ENCODE measurements at places on chromosomes 12 and 14.
A peak's percentile ranks its signal among the peaks of the same experiment; 100 is the strongest.

GRCh38 chr12:15789220-15790171, at the start of gene EPS8:
TSS of gene EPS8 (minus strand) at chr12:15789388. CDS start at chr12:15682951, 106,437 bp downstream.
- DNase-seq: peak; percentile 93

- peak; percentile 89 for DNase-seq
Measured at GRCh38 chr12:24948757-24949722, at the start of gene BCAT1. TSS of gene BCAT1 (minus strand) at chr12:24949101. CDS start at chr12:24948932, 169 bp downstream.

DNA sequence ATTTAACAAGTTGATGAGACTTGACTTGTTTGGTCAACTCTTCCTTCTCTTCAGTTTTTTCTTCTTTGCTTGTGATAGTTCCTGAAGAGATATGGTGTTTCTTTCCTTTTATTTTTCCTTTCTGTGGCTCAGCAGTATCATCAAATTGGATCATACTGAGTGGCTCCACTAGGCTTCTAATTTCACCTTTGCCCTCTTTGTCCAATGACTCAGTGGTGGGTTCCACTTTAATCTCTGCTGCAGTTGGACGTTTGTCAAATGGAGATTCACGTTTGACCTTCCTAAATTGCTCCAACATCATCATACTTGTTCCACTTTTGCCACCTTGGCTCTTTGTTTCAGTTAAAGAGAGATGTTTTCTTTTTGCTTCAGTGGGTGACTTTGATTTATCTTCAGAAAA, 41.5 kb downstream of the FAM186A start:
- DNase-seq: no peak

- DNase-seq: no peak
Measured at GRCh38 chr12:116207274-116207673, 70.2 kb downstream of the MED13L start.

GRCh38 chr12:28793581-28794151, 355.4 kb upstream of the FAR2 start:
- DNase-seq: no peak

- peak; percentile 35 for DNase-seq
Measured at GRCh38 chr14:101498526-101498860, 62.8 kb upstream of the DIO3 start.

DNA sequence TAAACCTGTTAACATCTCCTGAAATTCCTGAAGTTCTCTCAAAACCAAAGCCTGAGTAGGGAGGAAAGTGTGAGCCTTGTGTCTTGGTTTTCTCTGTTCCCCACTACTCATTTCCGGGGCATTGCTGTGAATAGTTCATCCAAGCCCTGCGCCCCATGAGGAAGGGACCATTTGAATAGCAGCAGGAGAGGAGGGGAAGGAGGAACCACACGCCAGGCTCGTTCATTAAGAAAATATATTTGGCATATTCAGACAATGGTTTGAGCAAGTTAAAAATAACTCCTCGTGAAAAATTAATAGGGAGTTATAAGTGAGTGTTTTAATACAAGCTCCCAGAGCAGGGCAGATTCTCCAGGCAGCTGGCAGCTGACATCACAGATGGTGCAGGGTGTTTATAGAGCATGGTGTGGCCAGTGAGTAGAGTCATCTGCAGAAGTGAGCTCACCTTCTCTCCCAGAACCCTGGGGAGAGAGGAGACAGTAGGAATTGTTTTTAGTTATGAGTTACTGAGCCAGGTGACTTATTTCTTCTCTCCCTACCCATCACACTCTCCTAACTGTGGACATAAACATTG, 29.5 kb upstream of the CISTR start:
- no peak for DNase-seq

- no peak for DNase-seq
Measured at GRCh38 chr12:5573390-5573789, 141.5 kb downstream of the NTF3 start.

GRCh38 chr12:31037931-31038330, 35.7 kb upstream of the DDX11 start:
- no peak for DNase-seq

DNA sequence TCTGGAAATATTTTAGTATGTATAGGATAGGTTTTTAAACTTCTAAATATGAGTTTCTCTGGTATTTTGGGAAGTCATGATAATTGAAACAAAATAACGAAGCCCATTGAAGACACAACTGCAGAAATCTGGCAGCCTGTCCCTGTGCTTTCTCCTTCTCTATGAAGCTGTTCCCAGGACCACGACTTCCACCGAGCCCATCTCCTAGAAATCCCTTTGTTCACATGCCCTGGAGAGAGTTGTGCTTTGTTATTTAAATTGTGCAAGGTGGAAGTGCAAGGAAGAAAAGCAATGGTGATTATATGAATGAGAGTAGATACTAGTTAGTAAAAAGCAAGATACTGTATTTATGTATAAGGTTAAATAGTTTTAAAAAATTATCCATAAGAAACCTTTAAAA, 32.2 kb downstream of the STK38L start:
- DNase-seq: no peak

DNA sequence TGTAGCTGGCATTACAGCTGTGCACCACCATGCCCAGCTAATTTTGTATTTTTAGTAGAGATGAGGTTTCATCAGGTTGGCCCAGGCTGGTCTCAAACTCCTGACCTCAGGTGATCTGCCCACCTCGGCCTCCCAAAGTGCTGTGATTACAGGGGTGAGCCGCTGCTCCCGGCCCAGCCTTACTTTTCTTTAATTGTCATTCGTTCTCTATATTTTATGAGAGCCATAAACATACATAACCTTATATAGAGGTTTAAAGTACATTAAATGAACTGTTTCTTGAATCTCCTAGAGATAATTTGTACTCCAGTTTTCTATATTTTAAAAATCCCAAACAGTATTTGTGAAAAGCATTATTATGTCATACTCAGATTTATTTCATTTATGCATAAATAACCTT, 98.6 kb downstream of the SYNE2 start:
- no peak for DNase-seq

DNA sequence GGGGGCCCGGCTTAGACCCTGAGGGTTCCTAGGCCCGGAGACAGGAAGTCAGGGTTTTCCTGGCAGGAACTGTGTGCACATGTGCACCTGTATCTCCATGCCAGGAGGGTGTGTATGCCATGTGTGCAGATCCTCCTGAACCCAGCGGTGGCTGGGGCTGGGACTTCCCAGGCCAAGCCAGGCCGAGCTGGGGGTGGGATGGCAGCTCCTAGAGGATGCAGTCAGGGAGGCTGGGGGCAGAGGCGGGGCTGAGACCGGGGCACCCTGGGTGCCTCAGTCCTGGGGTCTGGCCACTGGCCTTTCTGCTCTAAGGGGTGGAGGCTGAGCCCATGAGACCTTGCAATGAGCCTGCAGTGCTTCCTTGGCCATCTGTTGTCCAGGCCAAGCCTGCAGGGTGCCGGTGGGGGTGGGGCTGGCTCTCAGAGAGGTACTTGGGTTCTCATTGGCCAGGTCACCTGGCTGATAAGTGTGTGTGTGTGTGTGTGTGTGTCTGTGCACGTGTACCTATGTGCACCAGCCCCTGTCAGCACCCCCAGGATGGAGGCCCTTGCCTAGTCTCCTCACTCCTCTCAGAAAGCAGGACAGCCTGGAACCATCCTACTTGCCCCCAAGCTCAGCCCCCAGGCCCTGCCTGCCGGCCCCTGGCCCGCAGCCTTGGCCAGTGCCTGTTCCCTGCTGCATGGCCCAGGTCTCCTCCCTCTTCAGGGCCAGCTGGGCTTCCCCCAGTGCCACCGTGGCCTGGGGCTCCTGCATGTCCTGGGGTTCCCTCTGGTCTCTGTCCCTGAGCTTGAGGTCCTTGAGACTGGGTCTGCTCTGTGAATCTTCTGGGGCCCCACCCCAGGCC, 10.6 kb upstream of the TNFAIP2 start:
- no peak for DNase-seq

DNA sequence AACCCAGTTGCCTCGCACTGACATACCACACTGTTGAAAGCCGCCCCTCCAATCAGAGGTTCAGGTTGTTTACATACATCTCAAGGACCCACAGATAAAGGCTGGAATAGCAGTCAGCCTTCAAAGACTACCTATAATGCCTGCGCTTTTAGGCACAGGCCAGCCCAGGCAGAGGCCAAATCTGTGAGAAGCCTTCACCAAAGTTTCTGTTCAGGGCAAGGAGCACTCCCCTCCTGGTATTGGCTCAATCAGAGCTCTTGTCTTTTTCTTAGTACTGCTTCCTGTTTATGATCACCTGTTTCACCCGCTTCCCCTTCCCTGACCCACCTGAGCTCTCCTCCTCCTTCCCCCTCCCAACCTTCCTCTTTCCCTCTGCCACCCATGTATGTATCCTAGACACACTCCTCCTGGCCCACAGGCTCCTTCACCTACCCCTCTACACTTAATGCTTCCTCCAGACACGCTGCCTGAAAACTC, 34.8 kb downstream of the DUSP16 start:
- DNase-seq: no peak

DNA sequence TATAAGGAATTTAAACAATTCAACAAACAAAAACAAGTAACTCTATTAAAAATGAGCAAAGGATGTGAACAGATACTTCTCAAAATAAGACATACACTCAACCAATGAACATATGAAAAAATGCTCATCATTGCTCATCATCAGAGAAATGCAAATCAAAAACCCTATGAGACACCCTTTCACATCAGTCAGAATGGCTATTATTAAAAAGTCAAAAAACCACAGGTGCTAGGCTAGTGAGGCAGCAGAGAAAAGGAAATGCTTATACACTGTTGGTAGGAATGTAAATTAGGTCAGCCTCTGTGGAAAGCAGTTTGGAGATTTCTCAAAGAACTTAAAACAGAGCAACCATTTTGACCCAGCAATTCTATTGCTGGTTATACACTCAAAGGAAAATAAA, 52.0 kb downstream of the NAV3 start:
- DNase-seq: no peak

DNA sequence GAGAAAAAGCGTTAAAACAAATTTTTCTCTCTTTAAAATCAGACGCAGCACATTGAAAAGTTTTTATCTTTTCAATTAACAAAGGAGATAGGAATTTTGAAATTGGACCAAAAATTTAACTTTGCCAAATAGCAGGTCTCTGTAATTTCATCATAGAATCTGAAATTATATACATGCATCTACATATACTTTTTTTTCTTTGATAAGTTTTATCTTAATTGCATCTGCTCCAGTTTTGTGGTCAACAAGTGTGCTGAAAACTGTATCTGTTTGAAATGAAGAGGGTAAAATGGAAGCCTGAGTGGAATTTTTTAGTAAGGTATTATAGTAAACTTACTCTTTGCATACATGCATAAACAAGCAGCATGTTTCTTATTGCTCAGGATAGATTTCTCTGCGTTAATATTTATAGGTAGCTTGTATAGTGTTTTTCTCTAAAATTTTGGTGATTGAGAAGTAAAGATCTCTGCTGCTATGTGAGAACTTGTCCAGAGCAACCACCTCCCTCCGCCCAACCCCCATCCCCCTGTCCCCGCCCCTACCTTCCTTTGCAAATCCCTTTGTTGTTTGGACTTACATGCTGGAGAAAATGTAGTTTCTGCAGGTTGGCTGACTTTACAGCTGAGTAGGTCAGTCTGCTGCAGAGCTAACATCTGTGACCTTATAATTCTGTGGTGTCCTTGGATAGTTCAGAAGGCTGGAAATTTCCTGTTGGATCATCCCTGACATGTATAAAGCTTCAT, 64.6 kb downstream of the VRK1 start:
- DNase-seq: no peak

- no peak for DNase-seq
Measured at GRCh38 chr12:110373962-110374611, 29.4 kb downstream of the ANAPC7 start.

DNA sequence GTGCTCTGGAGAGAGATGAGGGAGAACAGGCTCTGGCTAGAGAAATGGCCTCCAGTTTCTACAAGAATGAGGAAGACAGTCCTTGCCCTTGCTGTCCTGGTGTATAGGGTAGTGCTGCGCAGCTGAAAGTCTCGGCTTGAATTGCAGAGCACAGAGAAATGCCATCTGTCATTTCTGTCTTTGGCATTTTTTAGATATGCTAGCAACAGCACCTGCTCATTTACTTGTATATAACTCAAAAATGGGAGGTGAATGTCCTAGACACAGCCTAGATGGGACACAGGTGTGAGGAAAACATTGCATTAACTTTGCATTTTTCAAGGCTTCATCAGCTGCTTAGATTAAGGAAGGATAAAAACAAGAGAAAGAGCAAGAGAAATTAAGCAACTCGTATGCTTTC, 35.8 kb downstream of the GPR19 start:
- no peak for DNase-seq

DNA sequence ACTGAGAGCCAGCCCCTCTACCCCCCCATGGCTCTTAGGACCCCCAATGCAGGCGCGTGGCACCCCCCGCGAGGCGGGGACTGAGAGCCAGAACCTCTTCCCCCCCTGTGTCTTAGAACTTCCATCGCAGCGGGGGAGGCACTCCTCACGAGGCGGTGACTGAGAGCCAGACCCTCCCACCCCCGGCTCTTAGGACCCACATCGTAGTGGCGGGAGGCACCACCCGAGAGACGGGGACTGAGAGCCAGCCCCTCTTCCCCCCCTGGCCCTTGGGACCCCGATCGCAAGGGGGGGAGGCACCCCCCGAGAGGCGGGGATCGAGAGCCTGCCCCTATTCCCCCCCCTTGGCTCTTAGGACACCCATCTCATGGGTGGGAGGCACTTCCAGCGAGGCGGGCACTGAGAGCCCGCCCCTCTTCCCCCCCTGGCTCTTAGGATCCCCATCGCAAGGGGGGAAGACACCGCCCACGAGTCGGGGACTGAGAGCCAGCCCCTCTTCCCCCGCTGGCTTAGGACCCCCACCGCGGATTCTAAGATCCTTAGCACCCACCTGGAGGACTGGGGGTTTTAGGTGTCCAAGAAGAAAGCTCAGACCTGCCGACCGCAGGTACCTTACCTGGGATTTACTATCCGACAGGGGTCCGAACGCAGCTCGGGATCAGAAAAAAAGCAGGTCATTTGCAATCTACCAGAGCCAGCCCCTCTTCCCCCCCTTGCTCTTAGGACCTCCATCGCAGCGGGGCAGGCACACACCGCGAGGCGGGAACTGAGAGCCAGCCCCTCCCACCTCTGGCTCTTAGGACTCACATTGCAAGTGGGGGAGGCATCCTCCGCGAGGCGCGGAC, 44.9 kb downstream of the DDX11 start:
- no peak for DNase-seq

DNA sequence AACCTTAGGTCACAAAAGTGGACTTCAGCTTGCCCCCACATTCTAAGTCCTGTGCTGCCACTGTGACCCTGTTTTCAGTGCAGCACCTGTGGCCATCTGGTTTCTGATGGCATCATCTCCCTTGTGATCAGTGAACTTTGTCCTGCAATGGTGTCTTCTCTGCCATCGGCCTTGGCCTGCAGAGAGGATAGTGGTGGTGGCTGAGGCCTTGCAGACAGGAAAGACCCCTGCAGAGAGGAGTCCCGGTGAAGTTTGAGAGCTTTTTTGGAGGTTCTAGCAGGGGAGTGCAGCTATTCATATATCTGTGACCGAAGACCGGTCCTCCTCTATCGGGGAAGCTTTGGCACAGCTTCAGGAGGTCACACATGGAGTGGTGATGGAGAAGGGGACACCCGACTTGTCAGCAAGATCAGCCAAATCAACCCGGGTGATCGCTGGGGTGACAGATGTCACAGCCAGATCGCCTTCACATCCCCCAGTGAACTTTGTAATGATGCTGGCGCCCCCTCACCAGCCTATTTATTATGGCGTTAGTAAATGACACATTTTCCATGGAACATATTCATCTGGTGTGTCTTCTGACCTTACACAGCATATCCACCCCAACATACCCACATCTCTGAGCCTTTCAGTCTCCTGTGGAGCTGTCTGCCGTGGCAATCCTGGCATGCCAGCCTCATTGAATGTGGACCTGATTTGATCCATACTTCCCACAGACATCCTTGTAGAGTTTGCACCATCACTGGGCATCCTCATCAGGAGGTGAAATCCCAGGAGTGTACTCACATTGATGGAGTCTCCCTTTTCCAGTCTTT, 136.1 kb downstream of the PAPOLA start:
- DNase-seq: no peak

- DNase-seq: no peak
Measured at GRCh38 chr12:52679875-52680274, 332 bp downstream of the KRT1 start.

Measured in suprapubic skin (tissue), 4 donors.